ENCODE measurements at places on chromosomes 12 and 14.

- no peak for DNase-seq
Observed at GRCh38 chr14:104221071-104221625, 82.8 kb downstream of the KIF26A start.

DNA sequence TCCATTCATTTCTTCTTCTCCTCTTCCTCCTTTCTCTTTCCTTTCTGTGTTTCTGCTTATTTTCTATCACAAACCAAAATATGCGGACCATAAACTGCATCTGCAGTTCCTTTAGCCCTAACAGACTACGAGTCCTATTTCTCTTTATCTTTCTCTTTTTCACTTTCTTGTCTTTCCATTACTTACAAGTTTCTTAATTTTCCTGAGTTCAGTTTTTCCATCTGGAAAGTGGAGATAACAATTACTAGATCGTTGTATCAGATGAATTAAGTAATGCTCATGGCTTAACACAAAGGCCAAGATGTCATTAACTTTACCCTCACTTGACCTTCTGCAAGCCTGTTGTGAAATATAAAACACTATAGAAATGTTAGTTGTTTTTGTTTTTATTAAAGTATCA lies 983 bp upstream of the COPS7A start:
- no peak for DNase-seq

GRCh38 chr12:88579601-88580050 lies 645 bp downstream of the KITLG start:
- peak; percentile 40 for DNase-seq

GRCh38 chr12:92503029-92503931 lies 199.5 kb upstream of the PLEKHG7 start:
- peak; percentile 6 for DNase-seq

- DNase-seq: peak; percentile 38
Observed at GRCh38 chr12:124804011-124804621, 59.5 kb downstream of the SCARB1 start.

- peak; percentile 3 for DNase-seq
Observed at GRCh38 chr14:44785096-44785495, 176.7 kb downstream of the KLHL28 start.

- DNase-seq: peak; percentile 56
Observed at GRCh38 chr12:53984901-53985691, at the start of gene HOXC10. Gene HOXC10 (plus strand): TSS chr12:53985146. CDS start chr12:53985260, 114 bp downstream.

DNA sequence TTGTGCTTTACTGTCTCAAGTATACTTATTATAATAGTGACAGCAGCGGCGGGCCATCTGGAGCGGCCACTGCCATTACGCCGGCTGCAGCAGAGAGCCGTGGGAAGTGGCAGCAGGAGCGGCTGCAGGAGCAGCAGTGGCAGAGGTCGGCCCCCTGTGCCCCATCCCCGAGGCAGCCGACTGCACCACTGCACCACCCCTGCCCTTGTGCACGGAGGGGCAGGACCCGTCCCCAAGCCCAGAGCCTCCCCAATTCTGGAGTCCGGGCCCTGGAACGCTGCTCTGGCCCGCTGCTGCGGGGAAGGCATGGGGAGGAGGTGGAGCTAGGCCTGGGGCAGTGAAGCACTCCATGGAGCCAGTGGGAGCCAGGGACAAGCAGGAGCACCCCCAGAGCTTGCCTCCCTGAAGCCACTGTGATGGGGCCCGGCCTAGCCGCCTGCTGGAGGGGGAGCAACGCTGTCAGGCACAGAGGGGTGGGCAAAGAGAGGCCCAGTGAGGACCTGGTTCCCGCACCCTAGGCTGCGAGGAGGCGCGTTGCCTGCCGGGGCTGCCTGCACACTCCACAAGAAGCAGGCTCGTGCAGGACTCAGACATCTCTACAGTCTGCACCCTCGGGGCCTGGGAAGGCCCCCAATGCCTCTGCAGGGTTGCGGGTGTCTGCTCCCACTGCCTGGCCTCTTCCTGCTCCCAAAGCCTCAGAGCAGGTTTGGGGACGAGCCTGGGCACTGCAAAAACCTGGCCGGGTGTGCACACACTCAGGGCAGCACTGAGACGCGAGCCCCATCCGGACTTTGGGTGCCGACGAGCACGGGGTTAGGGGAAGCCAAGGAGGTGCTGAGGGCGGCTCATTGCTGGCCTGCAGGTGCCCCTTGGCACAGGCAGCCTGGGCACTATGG lies 74.2 kb upstream of the RASSF8 start:
- no peak for DNase-seq

- DNase-seq: peak; percentile 35
Observed at GRCh38 chr12:68422956-68423574, 90.9 kb upstream of the MDM1 start.

- no peak for DNase-seq
Observed at GRCh38 chr14:23487216-23487615, 17.7 kb downstream of the NGDN start.

GRCh38 chr12:109934026-109934425 lies 34.0 kb downstream of the TCHP start:
- DNase-seq: no peak

- no peak for DNase-seq
Observed at GRCh38 chr12:127399451-127399850, 867.5 kb upstream of the TMEM132C start.

GRCh38 chr12:54680374-54680773 lies 32.2 kb upstream of the DCD start:
- DNase-seq: peak; percentile 36

GRCh38 chr14:92373336-92373735 lies 50.4 kb downstream of the SLC24A4 start:
- DNase-seq: no peak

DNA sequence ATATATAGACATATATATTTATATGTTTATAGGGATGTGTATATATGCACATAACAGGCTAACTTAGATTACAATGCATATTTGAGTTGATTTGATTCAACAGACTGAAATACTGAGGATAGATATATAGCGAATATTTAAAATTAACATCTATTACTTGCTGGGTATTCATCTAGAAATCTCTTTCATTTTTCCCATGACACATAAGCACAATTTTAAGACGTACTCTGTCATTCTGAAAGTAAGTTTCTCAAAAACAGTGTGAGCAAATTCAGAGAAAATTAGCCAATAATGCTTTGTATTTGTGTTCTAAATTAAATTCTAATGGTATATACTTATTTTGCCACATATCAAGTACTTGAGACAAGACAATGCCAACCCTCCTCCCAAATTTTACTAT lies 907.5 kb upstream of the MDGA2 start:
- DNase-seq: no peak

DNA sequence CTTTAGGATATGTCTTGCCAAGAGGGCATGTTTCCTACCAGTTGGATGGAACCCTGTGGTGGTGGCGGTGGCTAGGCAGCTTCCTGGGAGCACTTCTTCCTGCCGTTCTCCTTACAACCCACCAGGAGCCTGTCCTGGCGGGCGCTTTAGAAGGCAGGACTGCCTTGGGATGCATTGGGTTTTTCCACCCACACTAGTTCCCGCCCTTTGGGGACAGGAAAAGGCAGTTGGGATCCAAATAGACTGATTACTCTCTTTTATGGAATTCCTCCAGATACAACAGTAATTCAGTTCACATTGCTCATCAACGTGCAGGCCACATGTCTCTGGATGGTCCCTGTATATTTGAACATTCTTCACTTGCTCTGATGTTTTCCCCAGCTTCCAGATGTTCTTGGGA lies 305.7 kb upstream of the SSTR1 start:
- peak; percentile 14 for DNase-seq

Data from iris pigment epithelial cell (primary cell).